ENCODE measurements at places on chromosomes 12 and 14. TPM values are rescaled to one million over a fixed set of nuclear protein-coding genes. Genes with fewer than 3 reads are reported as not detected.

DNA sequence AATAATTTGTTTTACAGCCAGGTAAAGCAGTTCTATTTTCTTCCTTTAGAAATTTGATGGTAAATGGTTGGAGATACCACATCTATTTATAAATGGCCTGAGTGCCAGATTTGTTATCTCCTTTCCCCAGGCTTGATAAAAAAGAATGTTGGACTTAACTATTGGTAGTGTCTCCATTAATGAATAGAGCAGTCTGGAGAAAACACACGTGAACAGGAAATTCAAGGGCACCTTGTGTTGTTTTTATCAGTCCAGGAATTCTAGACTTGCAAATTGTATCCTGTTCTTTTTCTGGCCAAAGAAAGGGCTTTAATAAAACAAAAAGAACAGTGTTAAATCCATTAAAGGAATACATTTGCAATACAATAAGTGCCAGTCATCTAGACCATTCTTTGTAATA lies 40.8 kb upstream of the BMAL2 start:
- H3K4me1 ChIP-seq: no peaks in the 10 kb centered on the region
- no peaks in the 10 kb centered on the region for H3K36me3 ChIP-seq
- no peak overlapping the region for H3K27ac ChIP-seq
- H3K27me3 ChIP-seq: no peaks in the 10 kb centered on the region
- no peak overlapping the region for H3K4me3 ChIP-seq

KRT73 gene
- total RNA-seq: not detected

DNA sequence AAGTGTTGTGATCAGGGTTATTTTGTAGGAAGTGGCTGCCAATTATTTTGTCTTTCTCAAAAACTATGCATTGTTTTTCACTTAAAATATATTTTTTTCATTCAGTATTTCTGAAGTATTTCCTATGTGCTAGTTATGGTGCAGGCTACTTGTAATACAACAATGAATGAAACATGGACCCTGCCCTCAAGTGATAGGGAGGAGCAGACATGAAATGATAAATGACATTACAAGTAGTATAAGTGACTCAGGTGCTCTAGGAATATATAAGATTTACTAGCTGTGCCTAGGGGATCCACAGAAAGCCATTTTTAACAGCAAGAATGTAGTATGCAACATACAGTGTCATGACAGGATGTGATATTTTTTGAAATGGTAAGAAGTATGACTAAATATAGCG lies 65.3 kb downstream of the TTLL5 start:
- no peaks in the 10 kb centered on the region for H3K4me1 ChIP-seq
- no peaks in the 10 kb centered on the region for H3K27me3 ChIP-seq
- no peak overlapping the region for H3K4me3 ChIP-seq
- H3K27ac ChIP-seq: no peak overlapping the region
- no peak for DNase-seq
- peaks cover 21% of the 10 kb centered on the region for H3K36me3 ChIP-seq

KRT7 gene
- total RNA-seq: 3,783 TPM
